NCI-H1048 (cell line): ENCODE measurements at places on chromosomes 6 and 20.

DNA sequence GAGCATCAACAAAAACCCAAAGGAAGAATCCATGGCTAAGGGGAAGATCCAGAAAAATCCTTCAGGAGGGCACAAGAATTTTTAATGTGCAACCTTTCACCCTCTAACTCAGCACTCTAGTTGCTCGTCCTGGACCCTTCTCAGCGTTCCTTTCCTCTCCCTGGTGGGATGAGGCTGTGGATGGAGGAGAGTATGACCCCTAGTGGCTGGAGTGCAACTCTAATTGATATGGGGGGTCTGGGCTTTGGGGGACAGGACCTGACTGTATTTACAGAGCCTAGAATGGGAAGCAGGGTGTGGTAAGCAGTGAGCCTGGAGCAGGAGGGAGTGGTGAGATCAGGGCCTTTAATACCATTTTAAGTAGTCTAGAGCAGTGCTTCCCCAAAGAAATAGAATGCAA lies 83.9 kb upstream of the CEP85L start:
- DNase-seq, result no peak

GRCh38 chr20:34215711-34216381 lies 25.4 kb upstream of the ASIP start:
- no peak for DNase-seq

DNA sequence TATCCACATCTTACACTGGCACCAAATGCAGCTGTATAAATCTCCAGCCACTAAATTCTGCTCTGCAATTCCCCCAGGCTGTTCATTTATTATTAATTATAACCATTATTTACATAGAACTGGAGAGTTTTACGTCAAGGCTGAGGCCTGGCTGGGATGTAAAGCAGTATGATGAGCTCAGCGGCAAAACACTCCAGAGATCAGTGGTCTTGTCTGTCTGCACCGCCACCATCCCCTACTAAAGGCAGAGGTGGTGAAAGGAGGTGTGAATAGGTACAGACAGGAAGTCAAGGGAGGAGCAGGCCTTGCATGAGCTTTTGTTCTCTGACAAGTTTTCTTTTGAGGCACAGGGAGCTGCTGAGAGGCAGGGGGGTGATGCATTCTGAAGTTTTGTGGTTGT lies 159.9 kb upstream of the PCSK2 start:
- DNase-seq, result no peak

DNA sequence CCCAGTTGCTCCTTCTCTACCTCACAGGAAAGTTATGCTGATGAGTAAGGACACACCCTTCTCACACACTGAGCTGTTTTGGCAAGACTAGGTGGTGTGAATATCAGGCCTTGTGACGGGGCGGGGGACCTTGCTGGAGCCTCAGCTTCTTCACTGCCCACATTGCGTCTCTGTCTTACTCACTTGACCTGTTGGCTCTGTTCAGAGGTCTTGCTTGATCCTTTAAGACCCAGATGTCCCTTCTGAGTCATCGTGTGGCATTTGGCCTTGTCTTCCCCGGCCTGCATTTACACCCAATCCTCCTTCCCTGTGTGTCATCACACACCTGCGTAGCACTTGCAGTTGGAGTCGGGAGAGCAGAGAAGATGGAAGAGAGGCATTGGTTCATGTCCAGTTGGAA lies 8.3 kb upstream of the PRND start:
- no peak for DNase-seq

DNA sequence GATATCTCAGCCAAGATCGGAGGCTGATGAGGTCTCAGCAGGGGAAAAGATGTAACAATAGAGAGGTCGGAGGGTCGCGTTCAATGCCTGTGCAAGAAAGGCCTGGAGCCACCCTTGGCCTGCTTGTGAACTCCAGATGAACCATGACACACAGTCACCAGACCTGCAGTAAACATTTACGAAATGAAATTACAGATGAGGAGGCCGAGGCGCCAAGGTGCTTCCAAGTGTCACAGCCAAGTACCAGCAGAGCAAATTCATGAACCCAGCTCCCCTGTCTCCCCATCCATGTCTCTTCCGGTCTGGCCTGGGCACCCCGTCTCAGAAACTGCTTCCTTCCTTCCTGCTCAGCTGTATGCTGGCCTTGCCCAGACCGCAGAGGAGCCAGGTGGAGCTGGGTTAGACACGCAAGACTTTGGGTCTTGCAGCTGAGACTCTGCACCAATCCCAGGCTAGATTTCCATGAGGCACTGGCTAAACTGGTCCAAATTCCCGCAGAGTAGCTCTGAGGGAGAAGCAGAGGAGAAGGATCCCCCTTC lies 48.1 kb downstream of the CHMP4B start:
- no peak for DNase-seq

GRCh38 chr6:134035823-134036296 lies 16.6 kb downstream of the SLC2A12 start:
- DNase-seq, result peak; percentile 54

- DNase-seq, result no peak
Observed at GRCh38 chr6:3489027-3489757, 32.3 kb upstream of the SLC22A23 start.

- no peak for DNase-seq
Observed at GRCh38 chr6:80523010-80523409, 416.5 kb downstream of the BCKDHB start.

GRCh38 chr20:45368221-45368980 lies 5.4 kb downstream of the SYS1 start:
- no peak for DNase-seq

GRCh38 chr6:42295181-42295580 lies 77.5 kb upstream of the MRPS10 start:
- DNase-seq, result no peak

DNA sequence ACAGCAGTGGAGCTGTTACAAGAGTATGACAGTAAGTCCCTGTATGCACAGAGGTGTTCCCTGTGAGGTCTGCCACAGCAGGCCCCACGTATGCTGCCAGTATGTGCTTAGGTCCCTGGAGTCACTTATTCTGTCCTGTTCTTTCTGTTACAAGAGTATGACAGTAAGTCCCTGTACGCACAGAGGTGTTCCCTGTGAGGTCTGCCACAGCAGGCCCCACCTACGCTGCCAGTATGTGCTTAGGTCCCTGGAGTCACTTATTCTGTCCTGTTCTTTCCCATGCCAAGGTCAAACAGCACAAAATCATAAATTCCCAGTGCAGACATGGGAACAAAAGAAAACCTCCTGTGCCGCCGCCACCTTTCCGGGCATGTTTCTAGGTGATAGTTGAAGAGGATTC lies 192.2 kb downstream of the SASH1 start:
- no peak for DNase-seq

- DNase-seq, result no peak
Observed at GRCh38 chr6:52340603-52340880, 21.4 kb upstream of the PAQR8 start.

GRCh38 chr6:20830576-20830975 lies 296.3 kb downstream of the CDKAL1 start:
- no peak for DNase-seq

GRCh38 chr6:147434516-147434915 lies 74.0 kb upstream of the SAMD5 start:
- DNase-seq, result no peak

- DNase-seq, result no peak
Observed at GRCh38 chr6:767755-768512, 75.0 kb upstream of the EXOC2 start.

GRCh38 chr6:10170816-10171215 lies 244.1 kb downstream of the TFAP2A start:
- no peak for DNase-seq

- no peak for DNase-seq
Observed at GRCh38 chr20:41631826-41632225, 13.6 kb upstream of the CHD6 start.

DNA sequence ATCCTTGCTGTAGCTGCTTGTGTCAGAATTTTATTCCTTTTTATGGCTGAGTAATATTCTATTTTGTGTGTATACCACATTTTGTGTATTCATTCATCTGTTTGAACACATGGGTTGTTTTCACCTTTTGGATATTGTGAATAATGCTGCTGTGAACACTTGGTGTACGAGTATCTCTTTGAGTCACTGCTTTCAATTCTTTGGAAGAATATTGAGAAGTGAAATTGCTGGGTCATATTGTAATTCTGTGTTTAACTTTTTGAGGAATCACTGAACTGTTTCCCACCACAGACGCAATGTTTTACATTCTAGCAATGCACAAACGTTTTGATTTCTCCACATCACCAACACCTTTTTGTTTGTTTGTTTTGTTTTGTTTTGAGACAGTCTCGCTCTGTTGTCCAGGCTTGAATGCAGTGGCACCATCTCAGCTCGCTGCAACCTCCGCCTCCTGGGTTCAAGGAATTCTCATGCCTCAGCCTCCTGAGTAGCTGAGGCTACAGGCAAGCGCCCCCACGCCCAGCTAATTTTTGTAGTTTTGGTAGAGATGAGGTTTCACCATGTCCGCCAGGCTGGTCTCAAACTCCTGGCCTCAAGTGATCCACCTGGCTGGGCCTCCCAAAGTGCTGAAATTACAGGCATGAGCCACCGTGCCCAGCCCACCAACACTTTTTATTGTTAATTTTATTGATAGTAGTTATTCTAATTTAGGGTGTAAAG lies 21.7 kb downstream of the CPXM1 start:
- DNase-seq, result no peak

GRCh38 chr20:10788877-10789276 lies 115.1 kb upstream of the JAG1 start:
- DNase-seq, result no peak

DNA sequence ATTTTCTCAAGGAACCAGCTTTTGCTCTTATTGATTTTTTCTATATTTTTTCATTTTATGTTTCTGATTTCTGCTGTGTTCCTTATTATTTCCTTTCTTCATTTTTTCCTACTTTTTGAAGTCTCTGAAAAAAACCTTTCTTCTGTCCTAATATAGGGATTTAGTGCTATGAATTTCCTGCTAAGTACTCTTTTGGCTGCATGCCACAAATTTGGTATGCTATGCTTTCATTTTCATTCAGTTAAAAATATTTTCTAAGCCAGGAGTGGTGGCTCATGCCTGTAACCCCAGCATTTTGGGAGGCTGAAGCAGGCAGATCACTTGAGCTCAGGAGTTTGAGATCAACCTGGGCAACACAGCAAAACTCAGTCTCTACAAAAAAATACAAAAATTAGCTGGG lies 30.6 kb downstream of the SIRPD start:
- no peak for DNase-seq

GRCh38 chr6:63269470-63269869 lies 50.3 kb downstream of the LGSN start:
- DNase-seq, result no peak

GRCh38 chr6:160226118-160226591 lies 32.5 kb downstream of the SLC22A2 start:
- DNase-seq, result no peak

DNA sequence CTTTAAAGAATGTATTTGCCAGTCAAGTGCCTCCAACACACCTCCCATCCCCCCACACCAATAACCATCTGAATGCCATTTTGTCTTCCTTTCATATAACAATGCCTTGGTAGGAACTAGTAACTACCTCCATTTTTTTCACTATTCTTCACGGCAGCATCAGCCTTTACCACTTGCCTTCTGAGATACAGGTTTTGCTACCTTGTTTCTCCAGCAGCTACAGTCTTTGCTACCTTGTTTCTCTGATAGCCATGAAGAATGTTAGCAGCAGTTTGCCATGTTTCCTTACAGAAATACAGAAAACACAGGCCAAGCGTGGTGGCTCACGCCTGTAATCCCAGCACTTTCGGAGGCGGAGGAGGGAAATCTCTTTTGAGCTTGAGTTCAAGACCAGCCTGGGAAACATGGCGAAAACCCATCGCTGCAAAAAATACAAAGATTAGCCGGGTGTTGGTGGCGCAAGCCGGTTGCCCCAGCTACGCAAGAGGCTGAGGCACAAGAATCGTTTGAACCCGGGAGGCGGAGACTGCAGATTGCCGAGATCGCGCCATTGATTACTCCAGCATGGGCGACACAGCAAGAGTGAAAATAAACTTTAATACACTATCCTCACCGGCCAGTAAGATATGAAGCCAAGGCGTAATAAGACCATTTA lies 100.9 kb downstream of the HFE start:
- no peak for DNase-seq

GRCh38 chr20:9942736-9943135 lies 92.1 kb upstream of the ANKEF1 start:
- DNase-seq, result no peak

- no peak for DNase-seq
Observed at GRCh38 chr6:144216668-144217218, 66.4 kb downstream of the STX11 start.

DNA sequence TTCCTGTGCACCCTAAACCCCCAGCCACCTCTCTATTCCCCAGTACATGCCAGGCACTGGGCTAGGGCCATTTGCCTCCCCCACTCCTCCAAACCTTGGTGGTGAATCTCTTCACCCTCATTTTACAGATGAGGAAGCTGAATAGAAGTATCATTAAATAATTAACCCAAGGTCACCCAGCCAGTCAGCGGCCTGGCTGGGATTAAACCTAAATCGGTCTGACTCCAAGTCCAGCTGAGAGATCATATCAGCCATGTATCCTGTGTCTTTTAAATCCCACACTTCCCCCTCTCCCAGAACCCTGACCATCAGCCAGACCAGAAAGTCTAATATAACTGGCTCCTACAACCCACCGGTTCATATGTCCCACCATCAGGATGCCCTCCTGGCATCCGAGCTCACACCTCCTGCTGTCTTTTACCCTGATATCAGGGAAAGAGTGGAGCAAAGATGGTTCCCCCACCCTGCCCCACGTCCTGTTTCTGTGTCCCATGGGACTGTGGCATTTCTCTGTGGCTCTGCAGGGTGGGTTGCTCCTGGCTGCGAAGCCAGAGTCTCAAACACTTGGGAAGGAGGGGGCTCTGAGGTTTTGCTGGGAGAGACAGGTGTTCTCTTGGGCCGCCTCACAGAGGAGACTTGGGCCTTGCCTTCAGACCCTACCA lies 145.3 kb downstream of the VEGFA start:
- DNase-seq, result no peak

GRCh38 chr20:2750491-2751251 lies 49.8 kb downstream of the CPXM1 start:
- DNase-seq, result no peak

GRCh38 chr6:138382498-138383265 lies 5.0 kb downstream of the SMIM28 start:
- no peak for DNase-seq

DNA sequence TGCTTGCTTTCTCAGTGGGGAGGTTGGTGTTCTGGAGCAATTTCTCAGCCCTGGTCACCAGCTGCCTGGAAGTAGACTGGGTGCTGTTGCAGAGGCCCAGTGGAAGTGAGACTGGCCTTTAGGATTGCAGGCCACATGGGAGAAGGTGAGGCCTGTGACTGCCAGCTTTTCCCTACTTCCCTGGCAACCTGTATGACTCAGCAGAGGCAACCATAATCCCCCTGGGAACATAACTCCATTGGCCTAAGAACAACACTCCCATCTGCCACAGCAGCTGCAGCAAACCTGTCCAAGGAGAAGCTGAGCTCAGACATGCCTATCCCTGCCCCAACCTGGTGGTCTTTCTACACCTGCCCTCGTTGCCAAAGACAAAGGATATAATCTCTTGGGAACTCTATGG lies 473.5 kb upstream of the SPTLC3 start:
- DNase-seq, result no peak

DNA sequence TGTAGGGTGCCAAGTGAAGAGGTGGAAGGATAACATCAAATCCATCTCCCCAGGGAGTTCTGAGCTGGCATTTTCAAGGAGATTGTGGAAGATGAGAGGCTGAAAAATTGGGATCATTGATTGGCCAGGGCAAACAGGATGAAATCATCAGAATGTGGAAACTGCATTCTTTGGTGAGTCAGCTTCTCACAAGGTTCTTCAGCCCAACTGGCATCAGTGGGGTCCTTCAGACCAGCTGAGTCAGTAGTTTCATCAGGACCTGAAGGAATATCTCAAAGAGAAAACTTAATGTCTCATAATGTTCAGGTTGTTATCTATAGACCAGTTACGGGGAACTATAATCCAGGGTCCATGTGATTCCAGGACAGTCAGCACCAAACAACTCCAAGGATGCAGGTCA lies 195.8 kb downstream of the HAO1 start:
- DNase-seq, result no peak
